ENCODE measurements at places on chromosomes 3 and 15.

- no peak for DNase-seq
Measured at GRCh38 chr15:47409600-47409999, 307.7 kb upstream of the SEMA6D start.

DNA sequence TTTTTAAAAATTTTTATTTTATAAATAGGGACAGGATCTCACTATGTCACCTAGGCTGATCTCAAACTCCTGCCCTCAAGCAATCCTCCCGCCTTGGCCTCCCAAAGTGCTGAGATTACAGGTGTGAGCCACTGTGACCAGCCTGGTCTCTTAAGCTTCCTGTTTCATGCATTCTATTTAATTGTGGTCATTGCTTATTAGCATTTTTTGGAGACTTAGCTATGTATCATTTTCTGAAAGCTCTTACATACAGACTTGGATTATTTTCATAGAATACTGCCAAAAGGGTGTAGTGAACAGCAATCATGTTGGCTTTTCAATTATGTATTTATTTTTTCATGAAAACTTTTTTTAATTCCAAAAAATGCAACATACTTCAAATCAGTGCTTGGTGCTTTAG lies 51.5 kb upstream of the DCUN1D1 start:
- no peak for DNase-seq

DNA sequence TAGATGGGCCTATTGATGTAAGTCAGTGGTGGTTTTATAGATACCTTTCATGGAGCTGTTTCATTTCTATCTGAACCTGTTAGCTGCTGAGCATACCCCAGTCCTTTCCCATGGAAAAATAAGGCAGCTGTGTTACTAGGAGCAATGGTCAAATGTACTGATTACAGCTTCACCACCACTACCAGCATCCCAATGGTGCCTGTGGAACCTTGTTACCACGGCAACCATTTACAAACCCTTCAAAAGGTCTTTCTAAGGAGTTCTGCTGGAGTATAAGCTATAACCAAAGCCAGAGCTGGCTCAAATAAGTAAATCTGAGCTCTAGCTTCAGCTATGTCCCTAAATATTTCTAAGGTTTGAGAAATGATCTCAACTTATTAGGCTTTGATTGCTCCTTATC lies 133.4 kb upstream of the ACP3 start:
- DNase-seq, result no peak

- DNase-seq, result no peak
Measured at GRCh38 chr3:127049393-127049792, 66.5 kb downstream of the PLXNA1 start.

GRCh38 chr3:133119176-133119575 lies 81.0 kb downstream of the TMEM108 start:
- DNase-seq, result peak; percentile 69

DNA sequence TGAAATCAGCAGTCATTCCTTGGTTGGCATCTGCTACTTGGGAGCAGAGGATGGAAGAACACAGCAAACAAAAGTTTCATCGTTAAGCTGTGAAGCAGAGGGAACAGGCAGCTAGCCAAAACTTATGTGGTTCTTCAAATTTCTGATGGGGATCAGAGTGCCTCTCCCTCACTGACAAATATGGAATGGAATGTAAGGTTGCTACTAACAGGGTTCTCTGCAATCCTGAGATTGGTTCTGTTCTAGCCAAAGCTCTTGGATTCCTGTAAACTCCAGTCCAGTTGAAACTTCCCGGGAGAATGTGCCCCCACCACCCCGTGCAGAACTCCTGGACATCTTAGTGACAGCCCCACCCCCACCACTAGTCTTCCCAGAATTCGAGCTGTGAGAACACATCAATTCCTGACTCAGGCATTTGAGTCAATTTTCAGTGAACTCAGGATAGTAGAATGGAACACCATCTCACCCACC lies 55.9 kb upstream of the PHLDB2 start:
- DNase-seq, result no peak

- no peak for DNase-seq
Measured at GRCh38 chr3:17234382-17234781, 349.6 kb downstream of the PLCL2 start.
